Keratinocyte (primary cell): ENCODE measurements at places on chromosomes 12 and 14.

DNA sequence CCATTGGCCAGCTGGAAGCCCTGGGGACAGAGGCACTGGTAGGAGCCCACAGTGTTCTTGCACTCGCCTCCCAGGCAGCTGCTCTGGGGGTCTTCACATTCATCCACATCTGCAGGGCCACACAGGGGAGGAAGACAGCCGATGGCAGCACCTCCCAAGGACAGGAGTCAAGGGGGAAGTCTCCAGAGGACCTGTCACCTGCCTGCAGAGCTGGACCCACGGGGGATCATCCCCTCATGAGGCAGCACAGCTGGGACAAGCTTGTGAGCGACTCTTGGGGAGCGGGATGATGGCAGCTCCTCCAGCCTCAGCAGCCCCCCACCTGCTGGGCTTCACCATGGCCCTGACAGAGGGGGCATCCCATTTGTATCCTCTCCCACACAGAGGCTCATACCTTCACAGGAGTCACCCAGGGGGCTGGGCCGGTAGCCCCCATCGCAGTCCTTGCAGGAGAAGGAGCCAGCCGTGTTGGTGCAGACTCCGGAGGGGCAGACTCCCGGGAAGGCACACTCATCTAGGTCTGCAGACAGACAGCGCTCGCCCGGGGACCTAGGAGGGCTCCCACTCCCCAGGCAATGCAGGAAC is 15.4 kb downstream of the ISCA2 start:
- no peak for DNase-seq

GRCh38 chr12:95545731-95546490 is 5.4 kb downstream of the USP44 start:
- DNase-seq, result no peak

- DNase-seq, result no peak
Observed at GRCh38 chr12:104846056-104846767, 111.9 kb downstream of the SLC41A2 start.

DNA sequence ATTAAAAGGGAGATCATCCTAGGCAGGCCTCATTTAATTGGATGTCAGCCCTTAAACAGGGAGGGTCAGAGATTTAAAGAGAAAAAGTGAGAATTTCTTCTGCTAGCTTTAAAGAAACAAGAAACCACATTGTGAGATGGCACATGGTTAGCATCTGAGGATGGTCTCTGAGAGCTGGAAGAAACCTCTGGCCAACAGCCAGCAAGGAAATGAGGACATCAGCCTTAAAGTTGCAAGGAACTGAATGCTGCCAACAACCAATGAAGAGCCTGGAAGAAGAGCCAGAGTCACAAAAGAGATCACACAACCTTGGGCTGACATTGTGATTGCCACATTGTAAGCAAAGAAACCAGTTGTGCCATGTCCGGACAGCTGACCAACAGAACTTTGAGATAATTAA is 17.5 kb upstream of the FAR2 start:
- no peak for DNase-seq

DNA sequence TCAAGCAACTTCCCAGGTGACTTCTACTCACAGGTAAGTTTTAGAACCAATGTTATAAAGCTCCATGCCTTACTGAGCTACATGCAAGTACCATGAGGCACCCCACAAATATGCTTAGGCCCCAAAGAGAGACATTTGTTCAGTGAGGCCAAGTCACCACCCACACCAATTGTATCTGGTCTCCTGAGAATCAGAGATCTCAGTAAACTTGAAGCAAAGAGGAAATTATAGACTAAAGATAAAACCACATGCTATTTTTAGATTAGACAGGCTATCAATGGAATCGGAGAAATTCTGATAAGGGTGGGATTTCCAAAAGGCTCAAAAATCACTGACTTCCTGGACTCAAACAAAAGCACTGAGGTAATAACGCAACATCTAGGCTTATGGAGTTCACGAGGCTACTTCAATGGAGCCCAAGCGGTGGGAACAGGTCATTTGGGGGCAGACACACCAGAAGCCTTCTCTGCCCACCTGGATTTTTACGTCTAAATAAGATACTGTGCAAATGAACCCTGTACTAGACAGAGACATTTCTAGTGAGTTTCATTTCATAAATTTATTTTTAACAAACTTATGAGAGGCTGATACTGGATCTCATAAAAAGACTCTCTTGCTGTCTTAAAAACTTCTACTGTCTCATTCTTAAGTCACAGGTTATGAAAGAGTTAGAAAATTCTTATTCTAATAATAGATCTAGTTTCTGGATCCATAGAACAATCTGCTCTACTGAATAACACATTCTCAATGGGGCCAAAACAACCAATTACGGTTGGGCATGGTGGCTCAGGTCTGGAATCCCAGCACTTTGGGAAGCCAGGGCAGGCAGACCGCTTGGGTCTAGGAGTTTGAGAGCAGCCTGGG is 7.7 kb downstream of the SLC15A4 start:
- DNase-seq, result no peak

GRCh38 chr12:18165889-18166288 is 75.9 kb upstream of the RERGL start:
- DNase-seq, result no peak

DNA sequence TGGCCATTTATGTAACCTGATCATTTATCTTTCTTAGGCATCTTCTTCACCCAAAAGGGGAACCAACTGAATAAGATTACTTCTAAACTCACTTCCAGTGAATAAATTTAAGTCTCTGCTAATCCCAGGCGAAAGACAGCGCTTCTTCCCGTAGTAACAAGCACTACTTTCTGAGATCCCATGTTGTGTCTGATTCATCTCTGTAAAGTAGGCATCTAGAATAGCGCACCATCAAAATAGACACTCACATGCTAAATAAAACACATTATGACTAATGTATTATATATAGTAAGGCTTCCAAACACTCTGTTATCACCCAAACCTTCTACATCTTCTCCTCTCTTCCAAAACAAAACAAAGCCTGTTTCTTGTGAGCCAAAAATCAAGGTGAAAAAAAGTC is 15.1 kb downstream of the GTF2A1 start:
- no peak for DNase-seq

DNA sequence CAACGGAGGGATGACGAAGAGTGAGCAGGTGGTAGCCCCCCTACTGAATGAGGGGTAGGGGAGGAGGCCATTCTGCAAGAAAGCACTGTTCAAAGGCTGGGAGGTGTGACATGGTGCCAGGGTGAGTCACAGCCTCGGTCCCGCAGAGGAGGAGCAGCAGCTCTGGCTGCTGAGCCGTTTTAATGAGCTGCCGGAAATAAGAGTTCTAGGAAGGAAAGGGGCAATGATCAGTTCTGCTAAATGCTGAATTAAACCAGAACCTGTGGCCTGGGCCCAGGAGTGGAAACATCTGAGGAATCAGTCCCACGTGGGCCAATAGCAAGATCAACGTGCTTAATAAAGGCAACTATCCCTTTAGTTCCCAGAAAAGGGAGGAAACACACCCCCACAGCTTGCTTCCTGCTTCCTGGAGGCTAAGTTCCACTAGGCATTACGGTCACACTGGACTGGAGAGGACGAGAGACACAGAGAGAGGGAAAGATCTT is 3.6 kb downstream of the ABCD4 start:
- no peak for DNase-seq

DNA sequence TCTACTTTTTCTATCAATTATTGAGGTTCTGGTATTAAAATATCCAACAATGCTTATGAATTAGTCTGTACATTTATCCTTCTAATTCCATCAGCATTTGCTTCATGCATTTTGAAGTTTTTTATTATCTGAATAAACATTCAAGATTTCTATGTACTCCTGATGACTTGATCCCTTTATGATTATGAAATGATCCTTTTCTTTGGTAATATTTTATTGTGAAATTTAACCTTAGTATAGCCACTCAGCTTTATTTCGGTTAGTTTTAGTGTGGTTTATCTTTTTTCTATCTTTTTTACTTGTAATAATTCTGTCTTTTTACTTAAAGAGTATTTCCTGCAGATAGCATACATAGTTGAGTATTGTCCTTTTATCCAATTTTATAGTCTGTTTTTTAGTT is 106.6 kb downstream of the SNAPC1 start:
- DNase-seq, result no peak

DNA sequence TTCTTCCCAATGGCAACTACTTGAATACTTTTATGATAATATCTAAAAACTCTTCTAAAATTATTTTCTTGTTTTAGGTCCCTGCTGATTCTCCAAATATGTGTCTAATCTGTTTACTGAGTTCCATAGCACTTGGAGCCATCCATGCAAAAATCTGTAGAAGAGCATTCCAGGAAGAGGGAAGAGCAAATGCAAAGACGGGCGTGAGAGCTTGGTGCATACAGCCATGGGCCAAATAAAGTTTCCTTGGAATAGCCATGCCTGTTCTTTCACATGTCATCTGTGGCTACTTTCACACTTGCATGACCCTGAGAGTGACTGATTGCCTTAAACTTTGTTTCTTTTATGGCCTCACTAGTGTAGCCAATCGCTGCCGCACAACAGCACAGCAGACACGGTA is 13.0 kb upstream of the EGLN3 start:
- DNase-seq, result no peak

DNA sequence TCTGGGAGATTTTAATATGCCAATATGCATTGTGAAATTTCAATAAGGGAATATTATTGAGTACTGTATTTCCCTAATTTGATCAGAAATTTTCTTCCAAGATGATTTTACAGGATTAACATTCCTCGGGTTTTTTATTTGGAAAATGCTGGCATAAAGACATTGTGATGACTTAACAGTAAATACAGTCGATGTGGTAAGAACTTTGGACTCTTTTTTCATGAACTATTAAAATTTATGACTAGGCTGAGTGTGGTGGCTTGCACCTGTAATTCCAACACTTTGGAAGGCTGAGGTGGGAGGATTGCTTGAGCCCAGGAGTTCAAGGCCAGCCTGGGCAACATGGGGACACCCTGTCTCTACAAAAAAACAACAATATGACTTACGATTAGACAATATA is 197.1 kb upstream of the RASSF8 start:
- DNase-seq, result no peak

DNA sequence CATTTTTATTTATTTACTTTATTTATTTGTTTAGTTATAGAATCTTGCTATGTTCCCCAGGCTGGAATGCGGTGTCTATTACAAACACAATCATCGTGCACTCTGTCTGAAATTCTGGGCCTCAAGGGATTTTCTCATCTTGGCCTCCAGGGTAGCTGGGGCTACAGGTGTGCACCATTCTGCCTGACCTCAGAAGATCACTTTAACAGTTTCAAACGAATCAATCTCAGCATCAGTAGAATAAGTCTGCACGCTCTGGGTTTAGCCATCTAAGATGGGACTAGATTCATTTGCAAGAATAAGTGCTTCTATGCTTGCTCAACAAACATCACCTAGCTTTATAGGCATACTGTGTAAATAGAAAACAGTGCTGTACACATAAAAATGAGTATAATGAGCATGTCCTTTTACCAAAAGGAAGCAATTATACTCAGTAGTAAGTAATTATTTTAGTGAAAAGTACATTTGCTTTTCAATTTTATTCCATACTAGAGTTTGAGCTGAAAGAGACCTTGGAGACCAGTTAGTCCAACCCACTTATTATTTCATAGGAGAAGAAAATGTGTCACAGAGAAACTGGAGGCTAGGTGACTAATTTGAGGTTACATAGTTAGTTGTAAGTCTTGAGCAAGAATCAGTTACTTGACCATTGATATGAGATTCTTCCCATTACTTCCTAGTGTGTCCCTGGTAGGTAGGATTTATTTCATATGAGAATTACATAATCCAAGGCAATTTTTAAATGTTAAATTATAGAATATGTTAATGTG is 456.5 kb upstream of the LMO3 start:
- DNase-seq, result no peak

DNA sequence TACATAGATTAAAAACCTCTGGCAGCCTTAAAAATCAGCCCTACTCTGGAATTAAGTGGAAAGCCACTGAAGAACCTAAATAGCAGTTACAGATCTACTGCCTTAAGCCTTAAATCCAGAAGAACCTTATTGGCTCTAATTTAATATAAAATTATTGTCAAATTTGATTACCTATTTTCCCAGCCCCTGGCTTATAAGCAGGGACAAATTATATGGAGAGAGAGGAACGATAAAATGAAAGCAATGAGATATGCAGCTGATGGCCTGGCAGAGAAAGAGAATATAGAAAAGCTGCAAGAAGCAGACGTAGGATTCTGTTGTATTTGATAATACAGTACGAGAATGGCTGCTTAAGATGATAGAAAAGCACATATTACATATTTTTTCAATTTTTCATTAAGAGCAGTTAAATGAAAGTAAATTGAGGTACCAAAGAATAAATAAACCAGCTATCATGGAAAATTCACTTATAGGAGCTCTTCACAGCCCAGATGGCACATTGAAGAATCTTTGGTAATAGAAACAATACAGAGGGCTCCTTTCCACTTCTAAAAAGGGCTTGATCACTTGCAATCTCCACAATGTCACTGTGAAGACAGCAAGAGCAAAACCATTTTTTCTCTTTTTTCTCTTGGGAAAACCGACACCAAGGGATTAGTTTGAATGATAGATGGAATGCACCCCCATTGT is 129.4 kb downstream of the KICS2 start:
- no peak for DNase-seq

GRCh38 chr14:77000340-77001270 is 27.9 kb downstream of the IRF2BPL start:
- no peak for DNase-seq

DNA sequence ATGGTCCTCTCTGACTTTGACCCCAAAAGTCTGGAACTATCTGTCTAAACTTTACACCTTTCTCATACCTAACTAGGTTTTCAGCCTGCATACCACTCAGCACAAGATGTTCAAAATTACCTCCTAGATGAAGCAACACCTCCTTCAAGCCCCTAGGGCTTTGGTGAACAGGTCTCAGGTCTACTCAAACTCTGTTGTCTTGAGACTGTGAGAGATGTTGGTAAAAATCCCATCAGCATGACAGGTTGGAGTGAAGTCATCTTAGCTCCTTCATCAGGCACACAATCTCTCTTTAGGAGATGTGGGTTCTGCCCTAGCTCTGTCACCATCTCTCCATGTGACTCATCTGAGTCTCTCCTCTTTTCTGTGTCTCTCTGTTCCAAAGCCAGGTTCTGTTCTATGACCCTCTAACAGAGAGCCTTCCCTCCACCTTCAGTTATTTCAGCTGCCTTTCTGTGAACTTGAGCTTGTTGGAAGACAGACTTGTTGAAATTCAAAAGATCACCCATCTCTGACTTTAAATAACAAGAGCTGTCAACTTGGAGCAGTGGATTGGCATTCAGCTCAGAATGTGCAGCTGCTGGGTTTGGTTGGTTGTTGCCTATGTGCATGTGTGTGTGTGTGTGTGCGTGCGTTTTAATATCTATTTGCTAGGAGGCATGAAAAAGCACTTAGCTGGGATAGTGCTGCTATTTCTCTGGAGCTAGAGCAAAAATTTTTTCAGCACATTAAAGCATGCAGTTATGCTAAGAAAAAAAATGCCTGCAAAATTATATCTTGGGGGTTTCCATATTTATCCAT is 130.7 kb downstream of the CRACR2A start:
- no peak for DNase-seq

DNA sequence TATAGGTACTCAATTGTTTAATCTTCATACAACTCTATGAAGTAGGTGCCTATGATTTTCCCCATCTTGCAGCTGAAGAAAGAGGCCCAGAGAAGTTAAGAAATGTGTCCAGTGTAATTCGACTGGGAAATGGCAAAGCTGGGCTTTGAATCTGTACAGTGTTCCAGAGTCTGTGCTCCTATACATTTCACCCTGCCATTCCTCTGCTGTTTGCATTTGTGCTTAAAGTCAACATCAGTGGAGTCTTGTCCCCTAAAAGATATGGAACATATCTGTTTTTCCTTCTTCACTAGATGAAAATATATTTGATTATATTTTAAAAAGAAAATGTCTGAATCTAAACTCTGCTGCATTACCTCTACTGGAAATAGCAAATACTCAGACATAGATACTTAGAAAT is 88.6 kb downstream of the SEC23A start:
- no peak for DNase-seq
